ENCODE measurements at places on chromosomes 1 and 21. TPM values are rescaled to one million over a fixed set of nuclear protein-coding genes. Genes with fewer than 3 reads are reported as not detected.

DNA sequence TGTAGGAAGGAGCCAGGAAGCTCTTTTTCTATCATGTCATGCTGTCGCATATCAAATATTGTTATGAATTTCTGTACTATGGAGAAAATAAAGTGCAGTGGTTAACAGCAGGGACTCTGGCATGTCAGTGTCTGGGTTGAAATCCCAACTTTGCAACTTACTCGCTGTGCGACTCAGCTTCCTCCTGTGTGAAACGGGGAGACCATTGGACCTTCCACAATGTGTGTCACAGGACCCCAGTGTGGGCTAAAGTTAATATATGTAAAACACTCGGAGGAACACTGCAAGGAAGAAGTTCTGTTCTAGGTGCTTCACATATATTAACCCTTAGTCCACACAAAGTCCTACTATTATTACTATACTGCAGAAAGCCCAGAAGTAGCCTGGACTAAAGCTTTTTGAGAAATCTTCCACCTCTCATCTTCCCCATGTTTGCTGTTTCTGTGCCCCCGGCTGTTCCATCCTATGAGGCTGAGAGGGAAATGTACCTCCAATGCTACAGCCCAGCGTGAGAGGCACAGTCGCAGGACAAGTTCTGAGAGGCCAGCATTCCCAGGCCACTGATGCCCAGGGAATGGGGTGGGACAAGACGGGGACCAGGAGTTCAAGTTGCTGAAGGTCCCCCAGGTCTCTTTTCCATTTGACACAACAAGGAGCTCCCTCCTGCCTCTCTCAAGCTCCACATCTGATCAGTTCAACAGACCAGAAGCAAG is 1.9 kb downstream of the CHIT1 start:
- DNase-seq: no peak

DNA sequence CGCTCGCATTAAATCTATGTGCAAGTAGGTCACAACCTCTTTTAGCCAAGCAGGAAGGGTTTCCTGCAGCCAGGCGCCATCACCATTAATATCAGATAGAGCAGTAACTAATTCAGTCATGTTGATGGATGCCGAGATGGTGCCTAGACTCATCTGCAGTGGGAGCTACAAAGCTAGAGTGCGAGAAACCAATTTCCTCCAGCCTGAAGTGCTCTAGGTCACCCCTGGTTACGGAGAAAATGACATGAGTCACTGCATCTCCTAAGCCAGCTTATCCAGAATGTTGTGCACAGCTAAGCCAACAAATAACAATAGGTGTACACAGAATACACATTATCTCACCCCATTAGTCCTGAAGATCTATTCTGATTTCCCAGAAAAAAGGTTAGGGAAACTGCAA is 36.0 kb downstream of the OVAAL start:
- no peak for DNase-seq

DNA sequence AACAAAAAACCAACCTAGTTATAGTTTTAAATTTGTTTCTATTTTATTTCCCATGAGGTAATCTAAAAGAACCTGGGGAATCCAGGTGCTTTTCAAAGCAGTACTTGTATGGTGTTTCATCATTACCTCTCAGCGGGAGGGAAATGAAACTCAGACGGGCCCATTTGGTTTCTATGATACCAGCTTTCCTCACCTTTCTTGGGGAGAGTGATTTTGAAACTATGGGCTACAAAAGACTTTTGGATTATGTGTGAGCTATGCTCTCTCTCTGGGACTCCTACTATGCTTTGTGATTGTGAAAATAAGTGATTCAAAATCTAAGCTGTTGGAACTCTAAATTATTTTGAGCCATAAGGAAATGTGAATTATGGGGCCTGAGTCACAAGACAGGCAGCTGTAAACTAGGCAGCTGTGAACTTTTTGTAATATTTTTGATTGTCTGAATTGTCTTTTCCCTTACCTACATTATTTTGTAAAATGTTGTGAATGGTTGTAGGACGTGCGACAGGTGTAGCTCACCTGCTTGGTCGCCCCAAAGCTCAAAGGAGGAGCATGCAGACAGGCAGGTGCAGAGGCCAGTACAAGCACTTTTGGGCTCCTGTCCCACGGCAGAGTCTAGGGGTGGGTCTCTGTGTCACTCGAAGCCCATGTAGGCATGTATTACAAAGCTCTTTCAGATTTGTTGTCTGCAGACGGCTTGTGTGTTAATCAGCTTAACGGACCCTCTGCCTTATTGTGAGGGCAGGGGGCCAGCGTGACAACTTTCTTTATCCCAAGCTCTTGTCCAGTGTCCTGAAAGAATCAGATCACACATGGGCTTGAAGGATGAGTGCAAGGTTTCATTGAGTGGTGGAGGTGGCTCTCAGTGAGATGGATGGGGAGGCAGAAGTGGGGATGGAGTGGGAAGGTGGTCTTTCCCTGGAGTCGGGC is 64.8 kb upstream of the BACH1 start:
- DNase-seq: no peak

GRCh38 chr21:42913476-42913875 is 12.0 kb downstream of the ERVH48-1 start:
- no peak for DNase-seq

DNA sequence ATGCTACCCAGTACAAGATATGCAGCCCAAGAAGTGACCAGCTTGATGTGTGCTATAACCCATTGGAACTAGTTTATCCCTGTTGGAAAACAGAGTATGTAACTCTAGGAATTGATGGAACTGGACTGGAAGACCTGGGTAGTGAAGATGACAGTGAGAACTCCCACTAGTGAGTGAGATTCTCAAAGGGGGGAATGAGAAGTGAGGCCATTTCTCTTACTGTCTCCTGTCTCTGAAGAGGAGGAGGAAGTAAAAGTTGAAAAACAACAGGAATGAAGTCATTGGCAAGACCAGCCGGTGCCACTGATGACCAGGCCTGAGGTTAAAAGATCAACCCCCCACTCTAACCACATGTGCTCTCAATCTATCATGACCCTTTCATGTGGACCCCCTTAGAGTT is 20.9 kb downstream of the PLA2G2F start:
- no peak for DNase-seq

- peak; percentile 80 for DNase-seq
Observed at GRCh38 chr1:109197158-109198042, 16.3 kb upstream of the SARS1 start.

DNA sequence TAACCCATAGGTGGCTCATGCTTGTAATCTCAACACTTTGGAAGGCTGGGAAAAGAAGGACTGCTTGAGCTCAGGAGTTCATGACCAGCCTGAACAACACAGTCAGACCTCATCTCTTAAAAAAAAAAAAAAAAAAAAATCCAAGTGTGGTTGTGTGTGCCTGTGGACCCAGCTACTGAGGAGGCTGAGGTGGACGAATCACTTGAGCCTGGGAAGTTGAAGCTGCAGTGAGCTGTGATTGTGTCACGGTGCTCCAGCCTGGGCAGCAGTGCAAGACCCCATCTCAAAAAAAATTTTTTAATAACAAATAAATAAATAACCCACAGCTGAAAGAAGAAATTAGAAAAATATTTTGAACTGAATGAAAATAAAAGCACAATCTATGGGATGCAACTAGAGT is 13.8 kb downstream of the INTS7 start:
- DNase-seq: no peak

DNA sequence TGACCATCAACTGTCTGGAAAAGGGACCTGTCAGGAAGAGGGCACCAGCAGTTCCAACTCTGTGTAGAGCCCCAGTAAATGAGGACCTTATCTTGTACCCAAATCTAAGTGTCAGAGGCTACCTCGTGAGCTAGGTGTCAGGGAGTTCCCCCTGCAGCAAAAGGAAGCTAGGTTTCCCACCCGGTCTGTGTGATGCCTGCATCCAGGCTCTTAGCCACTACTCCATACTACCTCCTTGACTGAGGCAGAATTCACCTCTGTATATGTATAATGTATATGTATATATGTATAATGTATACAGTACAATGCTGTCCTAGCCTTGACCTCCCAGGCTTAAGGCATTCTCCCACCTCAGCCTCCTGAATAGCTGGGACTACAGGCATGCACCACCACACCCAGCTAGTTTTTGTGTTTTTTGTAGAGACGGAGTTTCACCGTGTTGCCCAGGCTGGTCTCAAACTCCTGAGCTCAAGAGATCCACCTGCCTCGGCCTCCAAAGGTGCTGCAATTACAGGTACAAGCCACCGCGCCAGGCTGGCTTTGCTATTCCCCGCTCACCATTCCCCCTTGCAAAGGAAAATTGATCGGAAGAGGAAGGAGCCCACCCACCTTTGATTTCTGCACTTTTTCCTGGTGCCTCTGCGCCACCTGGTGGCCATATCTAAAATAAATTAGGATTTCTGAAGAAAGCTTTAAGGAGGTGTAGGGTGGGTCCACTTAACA is 15.7 kb upstream of the LUZP1 start:
- no peak for DNase-seq

GRCh38 chr1:32447469-32448185 is 17.2 kb upstream of the ZBTB8B start:
- no peak for DNase-seq

GRCh38 chr1:109527846-109528695 is 11.6 kb upstream of the GPR61 start:
- DNase-seq: no peak

GRCh38 chr1:12126781-12127180 is 40.0 kb upstream of the TNFRSF1B start:
- DNase-seq: no peak

GRCh38 chr1:36520056-36520455 is 37.3 kb upstream of the CSF3R start:
- DNase-seq: no peak

DNA sequence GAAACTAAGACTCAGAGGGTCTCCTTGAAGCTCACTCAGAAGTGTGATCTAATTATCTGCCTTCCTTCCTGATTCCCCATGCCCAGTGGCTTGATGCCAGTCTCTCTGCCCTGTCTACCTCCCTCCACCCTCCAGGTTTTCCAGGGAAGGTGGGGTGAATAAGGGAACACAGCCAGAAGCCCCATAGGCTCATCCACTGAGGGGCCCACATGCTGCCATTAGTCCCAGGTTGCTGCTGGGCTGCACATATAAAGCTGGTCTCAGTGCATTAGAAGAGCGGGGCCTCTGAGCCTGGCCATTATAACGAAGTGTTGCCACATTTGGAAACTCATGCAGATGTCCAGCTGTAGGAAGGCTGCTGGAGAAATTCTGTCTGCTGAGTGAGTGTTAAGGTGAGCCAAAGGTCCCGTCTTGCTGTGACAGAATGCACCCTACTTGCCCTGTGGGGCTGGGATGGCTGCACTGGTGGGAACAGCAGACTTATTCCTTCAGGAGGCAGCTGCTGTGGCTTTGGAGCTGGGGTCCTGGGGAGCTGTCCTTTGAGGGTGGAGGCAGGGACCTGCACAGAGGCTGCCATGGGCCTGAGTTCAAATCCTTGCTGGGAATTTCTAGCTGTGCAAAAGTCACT is 2.9 kb downstream of the ADORA1 start:
- no peak for DNase-seq

DNA sequence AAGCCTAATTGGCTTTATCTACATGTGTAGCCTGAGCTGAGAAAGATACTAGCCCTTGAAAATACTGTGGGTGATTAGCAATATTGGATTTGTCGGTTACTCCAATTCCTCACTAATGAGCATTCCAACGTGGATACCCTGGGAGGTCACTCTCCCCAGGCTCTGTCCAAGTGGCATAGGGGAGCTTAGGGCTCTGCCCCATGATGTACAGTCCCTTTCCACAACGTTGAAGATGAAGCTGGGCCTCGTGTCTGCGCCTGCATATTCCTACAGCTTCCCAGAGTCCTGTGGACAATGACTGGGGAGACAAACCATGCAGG is 2.6 kb downstream of the RCC1 start:
- no peak for DNase-seq

GRCh38 chr1:147627435-147628110 is 42.8 kb downstream of the ACP6 start:
- DNase-seq: no peak

DNA sequence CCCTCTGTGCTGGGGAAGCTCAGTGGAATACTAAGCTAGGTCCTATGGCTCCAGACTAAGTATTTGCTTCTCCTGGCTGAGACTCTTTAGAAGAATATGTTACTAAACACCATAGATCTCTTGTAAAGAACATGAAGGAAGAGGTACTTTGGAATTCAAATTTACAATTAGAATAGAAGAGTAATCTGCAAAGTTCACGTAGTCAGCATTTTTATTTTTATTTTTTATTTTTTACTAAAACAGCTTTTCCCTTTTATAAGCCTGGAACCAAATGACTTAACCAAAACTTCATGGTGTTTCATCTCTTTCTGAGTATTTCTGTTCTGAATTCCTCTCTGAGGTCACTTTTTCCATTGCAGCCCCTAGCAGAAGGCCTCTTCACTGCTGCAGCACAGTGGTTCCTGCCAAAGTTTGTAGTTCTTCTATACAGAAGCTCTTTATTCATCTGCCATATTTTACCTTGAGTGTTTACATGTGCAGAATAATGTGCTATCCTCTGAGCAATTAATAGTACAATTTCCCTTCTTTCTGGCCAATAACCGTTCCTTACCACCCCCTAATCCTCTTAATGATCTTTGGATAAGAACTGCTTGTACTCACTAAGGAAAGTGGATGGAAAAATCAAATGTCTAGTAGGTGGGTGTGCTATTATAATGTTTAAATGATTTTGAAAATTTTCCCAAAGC is 27.2 kb downstream of the TSEN15 start:
- DNase-seq: no peak

DNA sequence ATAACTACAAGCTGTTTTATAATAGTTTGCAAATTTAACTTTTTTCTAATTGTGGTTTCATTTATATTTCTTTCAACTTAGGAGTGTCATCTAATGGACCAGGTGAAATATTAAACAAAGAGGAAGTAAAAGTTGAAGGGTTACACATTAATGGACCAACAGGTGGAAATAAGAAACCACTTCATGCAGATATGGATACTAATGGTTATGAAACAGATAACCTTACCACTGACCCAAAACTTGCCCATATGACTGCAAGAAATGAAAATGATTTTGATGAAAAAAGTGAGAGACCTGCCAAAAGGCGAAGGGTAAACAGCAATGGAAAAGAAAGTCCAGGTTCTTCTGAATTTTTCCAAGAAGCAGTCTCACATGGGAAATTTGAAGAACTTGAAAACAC is 59.7 kb downstream of the MIER1 start:
- no peak for DNase-seq

- no peak for DNase-seq
Observed at GRCh38 chr1:207658904-207659485, 14.1 kb downstream of the CR1L start.

Gene GBP6
- total RNA-seq: 1.5 TPM

Gene TCHHL1
- not detected for total RNA-seq

Gene RAP1GAP
- total RNA-seq: 3.3 TPM

Gene SHE
- 4.4 TPM for total RNA-seq

Gene GNAT2
- total RNA-seq: not detected

Gene SLC35F3
- total RNA-seq: 0.53 TPM

Gene OR2W3
- total RNA-seq: 2.6 TPM

Gene SLC45A3
- 1.9 TPM for total RNA-seq

Gene CYP4A11
- total RNA-seq: not detected

Gene ICOSLG
- 10.4 TPM for total RNA-seq
